NCI-H1930 (cell line): ENCODE measurements at places on chromosomes 2 and 18.

DNA sequence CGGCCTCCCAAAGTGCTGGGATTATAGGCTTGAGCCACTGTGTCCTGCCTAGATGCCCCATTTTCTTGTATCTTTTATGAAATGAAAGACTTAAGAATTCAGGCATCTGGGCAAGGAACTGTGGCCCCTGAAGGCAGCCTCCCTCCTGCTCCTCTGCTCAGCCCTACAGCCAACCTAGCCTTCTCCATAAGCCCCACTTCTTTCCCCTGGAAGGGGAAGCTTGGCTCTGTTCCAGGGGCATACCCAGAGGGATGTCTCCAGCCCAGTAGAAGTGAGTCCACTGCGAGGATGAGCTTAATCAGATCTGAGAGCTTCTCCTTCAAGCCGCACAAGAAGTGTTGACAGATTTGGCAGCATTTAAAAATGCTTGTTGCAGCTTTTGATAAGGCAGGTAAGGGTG, 39.7 kb downstream of the RHOB start:
- DNase-seq: no peak

GRCh38 chr2:130769343-130769907, 14.1 kb downstream of the AMER3 start:
- no peak for DNase-seq

GRCh38 chr18:73079920-73080319, 212.1 kb upstream of the NETO1 start:
- DNase-seq: no peak

DNA sequence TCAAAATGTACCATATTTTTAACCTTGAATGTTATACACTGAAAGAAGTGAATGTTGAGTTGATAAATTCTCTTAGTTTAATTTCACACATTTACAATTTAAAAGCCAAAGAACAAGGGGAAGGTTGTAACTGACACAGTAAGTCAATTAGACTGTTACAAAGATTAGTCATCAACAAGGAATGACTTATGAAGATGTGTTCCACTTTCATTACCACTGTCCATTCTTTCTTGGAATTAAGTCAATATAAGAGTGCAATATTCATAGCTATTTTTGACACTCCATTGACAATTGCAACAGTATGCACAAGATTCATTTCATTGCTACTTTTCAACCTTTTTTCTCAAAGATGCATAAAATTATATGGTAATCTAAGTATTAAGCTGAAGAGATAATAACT, 291.3 kb downstream of the RIT2 start:
- no peak for DNase-seq

GRCh38 chr18:35095983-35096676, 54.9 kb downstream of the MAPRE2 start:
- DNase-seq: no peak
